ENCODE measurements at places on chromosomes 3 and 15. TPM values are rescaled to one million over a fixed set of nuclear protein-coding genes. Genes with fewer than 3 reads are reported as not detected.

Gene SERINC4
- total RNA-seq: not detected

Gene MINAR1
- total RNA-seq: 3.6 TPM

Gene SERP1
- 87.0 TPM for total RNA-seq

Gene CD200
- 41.6 TPM for total RNA-seq

Gene NR1I2
- total RNA-seq: 0.16 TPM

Gene C3orf52
- total RNA-seq: 0.31 TPM

Gene SPTBN5
- total RNA-seq: 0.16 TPM

DNA sequence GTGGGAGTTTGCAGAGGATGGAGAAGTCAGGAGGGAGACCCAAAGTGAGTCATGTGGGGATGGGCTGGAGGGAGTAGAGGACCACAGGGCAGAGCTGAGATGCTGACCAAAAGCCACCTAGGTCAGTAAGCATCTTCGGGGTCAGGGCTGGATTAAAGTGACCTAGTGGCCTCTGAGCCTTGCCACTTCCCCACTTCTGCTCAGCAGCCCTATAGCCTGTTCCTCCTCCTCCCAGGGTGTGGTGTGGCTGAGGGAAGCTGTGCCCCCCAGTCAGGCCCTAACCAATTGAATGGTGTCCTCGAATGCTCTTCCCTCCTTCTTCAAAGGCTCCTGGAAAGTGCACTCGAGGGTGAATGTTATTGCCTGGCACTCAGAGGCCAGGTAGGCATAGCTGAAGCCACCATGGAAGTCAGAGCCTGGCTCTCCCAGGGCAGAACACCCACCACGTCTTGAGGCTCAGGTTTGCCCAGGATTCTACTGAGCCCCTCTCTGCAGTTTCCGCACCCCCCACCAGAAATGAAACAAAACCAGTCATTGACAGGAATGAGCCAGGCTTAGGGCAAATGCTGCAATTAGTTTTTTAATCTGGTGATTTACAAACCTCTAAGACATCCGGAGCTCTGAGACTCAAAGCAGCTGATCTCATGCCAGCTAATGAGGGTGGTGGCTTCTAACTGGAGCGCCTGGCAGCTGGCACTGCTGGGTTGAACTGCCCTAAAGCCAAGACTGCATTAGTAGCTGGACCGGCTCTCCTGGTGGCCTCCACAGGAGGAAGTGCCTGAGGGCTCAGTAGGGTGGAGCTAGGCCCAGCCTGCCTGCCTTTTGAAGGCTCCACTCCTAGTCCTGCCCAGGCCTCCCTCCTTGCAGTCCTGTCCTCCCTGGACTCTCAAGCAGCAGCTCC is 26.0 kb upstream of the VIPR1 start:
- no peak for DNase-seq

DNA sequence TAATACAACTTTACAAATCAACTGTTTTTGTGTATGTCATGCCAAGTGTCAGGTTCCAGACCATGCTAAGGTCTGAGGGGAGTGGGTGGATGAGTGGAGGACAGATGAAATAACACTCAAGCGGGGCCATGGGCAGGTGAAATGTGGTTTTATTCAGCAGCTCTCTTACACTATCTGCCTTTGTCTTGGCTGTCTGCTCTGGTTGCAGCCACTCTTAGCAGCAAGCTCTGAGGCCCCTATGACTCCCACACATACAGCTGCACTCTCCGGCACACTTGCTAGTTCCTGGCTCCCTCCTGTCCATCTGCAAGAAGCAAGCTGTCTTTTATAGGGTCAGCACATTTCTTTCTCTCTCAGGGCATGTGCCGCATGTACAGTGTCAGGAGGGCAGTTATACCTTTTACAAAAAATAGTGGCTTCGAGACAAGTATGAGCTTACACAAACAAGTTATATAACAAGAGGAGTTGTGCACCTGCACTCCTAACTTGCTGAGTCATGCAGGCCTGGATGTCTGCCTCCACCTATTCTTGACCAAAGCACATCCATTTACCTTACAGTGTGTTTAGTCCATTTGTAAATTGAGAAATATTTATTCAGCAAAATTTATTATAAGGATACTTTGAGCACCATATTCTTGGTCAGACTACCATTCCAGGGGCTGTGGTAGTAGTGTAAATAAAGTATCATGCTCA is 683.7 kb upstream of the CBLB start:
- no peak for DNase-seq

GRCh38 chr15:73436613-73437012 is 6.4 kb upstream of the REC114 start:
- no peak for DNase-seq

DNA sequence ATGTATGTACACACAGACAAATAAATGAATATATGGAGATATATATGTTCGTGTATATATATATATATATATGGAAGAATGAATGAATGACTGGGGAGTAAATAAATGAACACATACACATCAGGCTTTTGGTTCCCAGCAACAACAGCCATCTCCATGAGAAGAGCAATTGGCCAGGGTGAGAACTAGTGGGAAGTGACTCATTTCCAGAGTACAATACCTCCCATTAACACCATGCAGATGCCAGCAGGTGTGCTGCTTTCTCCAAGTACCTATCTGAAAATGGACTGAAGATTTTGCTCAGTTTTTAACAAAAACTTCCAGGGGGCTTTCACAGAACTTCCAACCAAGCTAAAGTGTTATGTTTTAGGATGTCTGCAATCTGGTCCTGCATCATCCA is 179.8 kb upstream of the SLC2A2 start:
- no peak for DNase-seq

- DNase-seq: no peak
These were observed 42.0 kb upstream of the OTOL1 start for GRCh38 chr3:161454615-161455014.

DNA sequence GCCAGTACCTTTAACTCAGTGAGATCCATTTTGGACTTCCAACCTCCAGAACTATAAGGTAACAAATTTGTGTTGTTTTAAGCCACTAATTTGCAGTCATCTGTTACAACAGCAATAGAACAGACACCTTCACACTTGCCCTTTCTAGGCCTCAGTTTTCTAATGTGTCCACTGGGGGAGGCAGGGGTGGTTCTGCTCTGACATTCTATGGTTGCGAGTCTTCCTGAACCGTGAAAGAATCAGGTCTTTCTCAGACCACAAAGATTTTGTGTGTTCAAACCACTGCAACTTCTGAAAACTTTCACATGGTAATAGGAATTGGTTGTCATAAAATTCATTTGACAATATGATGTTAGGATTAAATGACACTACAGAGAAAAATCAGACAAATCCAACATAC is 26.8 kb upstream of the CSTA start:
- no peak for DNase-seq

GRCh38 chr15:71885390-71885789 is 75.0 kb downstream of the NR2E3 start:
- DNase-seq: no peak

- no peak for DNase-seq
These were observed 1149.6 kb downstream of the IGSF11 start for GRCh38 chr3:117885011-117885441.

- DNase-seq: no peak
These were observed 1.8 kb upstream of the ZSCAN2 start for GRCh38 chr15:84598993-84599392.

- DNase-seq: no peak
These were observed 635.0 kb downstream of the ZIC1 start for GRCh38 chr3:148044151-148044550.

DNA sequence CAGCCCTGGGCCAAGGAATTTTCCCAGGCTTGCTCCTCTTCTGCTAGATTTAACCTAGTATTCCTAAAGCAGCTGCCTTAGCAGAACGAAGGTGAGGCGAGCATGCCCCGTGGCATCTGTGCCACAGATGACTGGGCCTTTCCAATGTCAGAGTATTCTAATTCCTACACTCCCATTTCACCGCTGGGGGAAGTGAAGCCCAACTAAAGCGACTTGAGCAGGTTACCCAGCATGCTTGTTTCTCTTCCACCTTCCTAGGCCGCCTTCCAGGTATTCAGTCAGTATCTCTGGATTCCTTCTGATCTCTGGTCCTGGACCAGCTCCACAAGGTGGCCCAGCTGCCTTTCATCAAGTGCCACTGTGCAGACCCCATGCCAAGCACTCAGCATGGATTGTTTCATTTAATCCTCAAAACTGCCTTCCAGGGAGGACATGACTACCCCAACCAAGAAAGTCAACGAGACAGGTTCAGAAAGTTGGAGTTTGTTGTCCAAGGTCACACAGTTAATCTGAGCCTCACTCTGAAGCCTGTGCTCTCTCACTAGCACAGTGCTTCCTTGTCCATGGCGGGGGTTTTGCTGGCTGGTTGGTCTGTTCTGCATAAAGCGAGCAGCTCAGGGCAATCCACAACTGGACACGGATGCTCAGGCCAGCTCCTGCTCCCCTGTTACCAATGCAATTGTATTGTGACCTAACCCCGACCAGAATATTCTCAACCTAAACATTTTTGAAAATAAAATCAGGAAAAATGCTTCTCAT is 15.1 kb downstream of the MYO5C start:
- no peak for DNase-seq

GRCh38 chr3:151425627-151426340 is 35.1 kb downstream of the IGSF10 start:
- no peak for DNase-seq

- peak; percentile 46 for DNase-seq
These were observed 162.5 kb upstream of the CHRNA7 start for GRCh38 chr15:31867536-31868442.

DNA sequence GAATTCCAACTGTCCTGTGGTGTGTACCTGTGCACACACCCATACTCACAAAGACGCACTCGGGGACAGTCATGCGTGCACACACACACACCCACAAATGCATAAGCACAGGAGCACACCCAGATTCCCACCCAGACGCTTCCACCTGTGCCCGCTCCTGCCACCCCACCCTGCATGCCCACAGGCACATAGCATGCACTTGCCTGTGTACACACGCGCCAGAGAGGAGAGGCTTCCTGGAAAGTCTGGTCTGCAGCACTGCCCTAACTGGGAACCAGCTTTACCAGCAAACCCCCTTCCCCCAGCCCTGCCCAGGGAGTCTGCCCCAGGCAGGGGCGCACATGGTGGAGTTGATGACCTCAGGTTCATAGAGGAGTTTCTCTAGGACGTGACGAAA is 246.2 kb downstream of the UACA start:
- no peak for DNase-seq

GRCh38 chr15:83733691-83734090 is 79.8 kb downstream of the ADAMTSL3 start:
- DNase-seq: no peak
